Renal cortex interstitium (tissue), 15 donors: ENCODE measurements at places on chromosomes 11 and 22. TPM values are rescaled to one million over a fixed set of nuclear protein-coding genes. Genes with fewer than 3 reads are reported as not detected.

GRCh38 chr11:1693327-1694063 is 3.5 kb upstream of the KRTAP5-6 start:
- peak; percentile 76 for DNase-seq

DNA sequence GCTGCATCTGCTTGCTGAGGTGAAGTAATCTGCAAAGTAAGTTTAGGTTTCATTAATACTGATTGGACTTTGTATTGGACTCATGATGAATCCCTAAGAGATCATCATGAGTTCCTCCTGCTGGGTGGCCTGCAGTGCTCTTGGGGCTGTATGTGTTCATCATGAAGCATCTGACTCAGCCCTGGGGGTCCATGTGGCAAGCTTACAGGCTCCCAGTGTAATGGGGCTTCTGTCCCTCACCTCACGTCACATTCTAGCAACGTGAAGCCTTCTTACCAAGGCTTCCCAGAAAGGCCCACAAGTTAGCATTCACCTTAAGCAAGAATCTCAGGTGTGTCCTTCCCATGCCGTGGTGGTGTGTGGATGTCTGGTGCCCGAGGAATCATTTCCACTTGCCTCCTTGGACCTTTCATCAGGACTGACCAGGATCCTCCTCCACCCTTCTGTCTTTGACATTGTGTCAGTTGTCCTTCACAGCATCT is 23.7 kb downstream of the CRKL start:
- DNase-seq = no peak

GRCh38 chr22:36775586-36775963 is 344 bp downstream of the IFT27 start:
- no peak for DNase-seq

GRCh38 chr22:42272431-42272999 is 2.1 kb upstream of the TCF20 start:
- no peak for DNase-seq

- DNase-seq = no peak
Measured at GRCh38 chr11:57903441-57904123, 120.1 kb upstream of the OR9Q1 start.

- DNase-seq = no peak
Measured at GRCh38 chr11:16678466-16679116, 59.9 kb upstream of the C11orf58 start.

DNA sequence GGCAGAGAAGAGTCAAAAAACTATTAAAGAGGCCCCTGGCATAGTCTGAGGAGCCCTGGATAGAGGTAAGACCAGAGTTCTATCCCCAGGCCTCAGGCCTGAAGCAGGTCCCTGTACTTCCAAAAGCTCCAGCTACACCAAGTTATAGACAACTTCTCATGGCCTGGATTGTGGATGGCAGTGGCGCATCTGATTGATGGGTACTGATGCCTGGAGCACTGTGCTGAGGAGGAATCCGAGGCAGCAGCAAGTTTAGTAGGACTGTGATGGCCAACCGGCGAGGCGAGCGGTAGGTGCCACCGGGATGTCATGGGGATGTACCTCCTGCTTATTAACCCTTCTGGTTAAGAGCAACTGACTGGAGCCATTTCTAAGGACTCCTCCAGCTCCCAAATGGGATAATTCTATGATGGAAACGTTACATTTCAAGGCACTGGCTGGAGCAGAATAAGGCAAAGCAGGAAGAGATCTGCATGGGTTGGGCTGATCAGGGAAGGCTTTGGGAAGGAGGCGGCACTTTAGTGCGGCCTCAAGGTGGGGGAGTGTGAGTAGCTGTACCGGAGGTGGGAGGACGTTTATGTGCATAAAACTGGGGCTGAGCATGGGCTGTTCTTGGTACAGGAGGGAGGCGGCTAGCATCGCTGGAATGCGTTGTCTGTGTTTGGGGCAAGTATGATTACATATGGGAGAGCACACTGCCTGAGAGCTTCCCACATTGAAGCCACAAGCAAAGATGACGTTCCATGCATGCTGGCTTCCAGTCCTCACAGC is 24.2 kb upstream of the JAM3 start:
- no peak for DNase-seq

- no peak for DNase-seq
Measured at GRCh38 chr11:111310723-111311122, 12.4 kb downstream of the POU2AF3 start.

DNA sequence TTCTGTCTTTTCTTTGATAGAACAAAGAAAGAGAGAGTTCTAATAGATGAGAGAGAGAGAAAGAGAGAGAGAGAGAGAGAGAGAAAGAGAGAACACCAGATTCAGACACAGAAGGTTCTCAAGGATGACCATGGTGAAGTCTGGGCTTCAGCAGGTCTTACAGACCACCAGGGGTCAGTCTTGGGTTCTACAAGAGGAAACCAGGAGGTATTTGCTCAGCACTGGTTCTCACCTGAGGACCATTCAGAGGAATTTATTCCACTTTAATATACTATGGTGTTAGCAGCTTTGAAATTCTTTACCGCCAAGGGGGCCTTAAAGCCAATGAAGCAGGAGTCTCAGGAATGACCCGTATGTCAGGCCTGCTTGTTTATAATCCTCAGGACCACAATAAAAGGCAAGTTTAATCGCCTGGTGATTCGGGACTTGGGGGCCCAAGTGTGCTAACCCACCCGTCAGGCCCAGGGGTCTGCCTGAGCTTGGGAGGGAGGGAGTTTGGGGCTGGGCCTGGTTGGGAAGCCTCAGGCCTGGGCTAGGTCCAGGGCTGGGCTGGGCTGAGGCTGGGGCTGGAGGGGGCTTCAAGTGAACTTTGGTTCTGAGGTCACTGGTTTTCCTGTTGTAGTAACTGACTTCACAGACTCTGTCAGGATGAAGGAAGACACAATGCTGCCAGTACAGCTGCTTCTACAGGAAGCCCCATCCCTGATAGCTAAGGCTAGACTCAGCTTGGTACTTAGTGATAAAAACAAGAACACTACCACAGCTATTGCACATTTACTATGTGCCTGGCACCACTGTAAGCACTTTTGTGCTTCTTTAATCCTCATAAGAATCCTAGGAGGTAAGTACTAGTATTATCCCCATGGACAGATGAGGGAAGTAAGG is 179.2 kb upstream of the ZBED5 start:
- peak; percentile 66 for DNase-seq

CNGA4 gene
- polyA plus RNA-seq = 0.24 TPM

- DNase-seq = peak; percentile 100
Measured at GRCh38 chr11:72080326-72081183, at the start of the genes LRRC51 and NUMA1. Gene LRRC51 (plus strand): TSS chr11:72080850. CDS start chr11:72089084, 8,234 bp downstream. Gene NUMA1 (minus strand): TSS chr11:72080542. CDS start chr11:72035943, 44,599 bp downstream.

- DNase-seq = no peak
Measured at GRCh38 chr11:2376751-2377451, at the start of gene CD81. Gene CD81 (plus strand): TSS chr11:2377310. CDS start chr11:2377550, 240 bp downstream.

GLYAT gene
- polyA plus RNA-seq = 168 TPM

GGTLC2 gene
- 0.32 TPM for polyA plus RNA-seq

DNA sequence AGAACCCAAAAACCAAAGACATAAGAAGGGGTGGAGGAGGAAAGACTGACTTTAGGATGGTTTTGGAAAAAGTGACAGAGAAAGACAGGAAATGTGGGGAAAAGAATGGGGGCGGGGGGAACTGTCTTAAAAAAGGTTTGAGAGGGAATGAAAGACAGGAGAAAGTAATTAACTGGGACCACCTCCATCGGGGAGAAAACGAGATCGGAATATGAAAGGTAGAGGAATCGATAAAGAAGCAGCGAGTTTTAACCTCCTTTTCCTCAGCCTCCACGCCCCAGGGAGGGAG is 524 bp downstream of the MTMR2 start:
- no peak for DNase-seq

DNA sequence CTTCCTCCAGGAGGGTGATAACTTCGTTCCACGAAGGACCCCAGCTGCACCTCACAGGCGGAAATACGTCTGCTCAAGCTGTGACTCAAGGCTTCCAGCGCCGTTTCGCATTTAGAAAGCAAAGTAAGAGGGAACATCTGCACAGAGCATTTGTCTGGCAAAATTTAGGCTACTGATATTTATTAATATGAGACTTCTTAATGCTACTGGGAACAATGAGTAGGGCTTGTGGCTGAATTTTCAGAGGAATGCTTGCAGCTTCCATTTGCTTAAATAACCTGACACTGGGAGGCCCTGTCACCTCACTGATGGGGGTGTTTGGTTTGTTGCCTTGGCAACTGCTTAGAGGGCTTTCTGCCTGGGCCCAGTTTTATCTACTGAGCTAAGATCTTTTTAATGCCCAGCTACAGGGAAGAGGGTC is 14.7 kb upstream of the ST14 start:
- DNase-seq = no peak

PACSIN3 gene
- 25.9 TPM for polyA plus RNA-seq

DNA sequence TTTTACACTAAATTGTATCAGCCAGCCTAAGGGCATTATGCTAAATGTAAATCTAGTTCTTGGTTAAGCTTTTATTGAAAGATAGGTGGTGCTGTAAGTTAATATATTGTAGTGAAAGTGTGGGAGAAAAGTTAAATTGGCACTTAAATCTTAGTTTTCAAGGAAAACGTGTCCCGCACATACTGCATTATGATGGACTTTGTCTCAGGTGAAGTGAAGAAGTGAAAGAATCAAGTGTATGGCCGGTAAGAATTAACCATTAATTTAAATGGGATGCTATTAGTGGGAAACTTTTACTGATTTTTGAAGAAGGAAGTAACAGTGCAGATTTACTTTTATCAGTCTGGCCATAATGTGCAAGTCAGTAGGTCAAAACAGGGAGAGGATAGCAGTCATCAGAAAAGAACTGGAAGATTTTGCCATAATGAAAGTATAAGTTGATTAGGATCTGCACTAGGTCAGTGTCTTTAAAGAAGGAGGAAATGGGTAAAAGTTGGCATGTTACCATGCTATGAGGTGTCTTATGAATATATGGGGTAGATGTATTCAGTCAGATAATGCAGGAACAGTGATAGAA is 81.6 kb downstream of the PDHX start:
- no peak for DNase-seq

GRCh38 chr22:37378642-37379058 is 48.6 kb downstream of the ELFN2 start:
- DNase-seq = no peak

DNA sequence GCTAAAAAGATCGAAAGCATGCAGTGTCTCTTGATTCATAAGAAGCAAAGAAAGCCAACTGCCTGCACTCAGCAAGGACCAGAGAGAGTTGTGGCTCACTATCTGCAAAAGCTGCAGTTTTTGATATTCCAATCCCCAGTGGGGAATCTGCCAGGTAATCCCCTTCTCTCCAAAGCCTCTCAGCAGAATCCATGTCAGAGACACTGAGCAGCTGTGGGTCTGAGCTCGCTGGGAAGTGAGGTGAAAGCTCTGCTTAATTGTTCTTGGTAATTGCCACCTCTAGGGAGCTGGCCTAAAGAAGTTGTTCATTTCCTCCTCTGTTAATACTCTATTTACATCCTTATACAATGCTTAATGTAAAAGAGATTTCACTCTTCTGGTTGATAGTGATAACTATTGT is 261.3 kb upstream of the LRRC4C start:
- DNase-seq = no peak

GRCh38 chr22:29011240-29012100 is 50.2 kb downstream of the C22orf31 start:
- DNase-seq = no peak

DNA sequence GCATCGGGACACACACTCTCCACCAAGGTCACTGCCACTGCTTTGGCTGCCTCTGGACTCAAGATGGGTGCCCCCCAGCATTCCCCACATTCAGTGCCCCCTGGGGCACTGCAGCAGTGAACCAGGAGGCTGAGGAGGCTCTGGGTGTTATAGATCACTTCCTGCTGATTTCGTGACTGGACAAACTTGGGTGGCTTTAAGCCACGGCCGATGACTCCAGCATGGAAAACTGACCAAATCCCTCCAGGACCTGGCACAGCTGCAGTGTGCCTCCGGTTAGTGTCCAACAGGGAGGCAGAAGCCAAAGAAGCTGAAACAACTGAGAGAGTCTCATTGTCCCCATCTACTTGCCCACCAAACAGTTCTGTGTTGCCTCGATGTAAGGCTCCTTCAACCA is 1.2 kb upstream of the GANAB start:
- DNase-seq = no peak

- no peak for DNase-seq
Measured at GRCh38 chr11:44573333-44573732, 7.9 kb downstream of the CD82 start.

RSF1 gene
- polyA plus RNA-seq = 70.7 TPM

- DNase-seq = no peak
Measured at GRCh38 chr11:44960200-44960845, 9.6 kb upstream of the TP53I11 start.

HMGXB4 gene
- polyA plus RNA-seq = 26.0 TPM

THY1 gene
- polyA plus RNA-seq = 75.2 TPM

RFPL3 gene
- 0.18 TPM for polyA plus RNA-seq

CLCF1 gene
- polyA plus RNA-seq = 8.0 TPM

GRCh38 chr11:117998664-117999353 is 12.6 kb downstream of the IL10RA start:
- no peak for DNase-seq

DNA sequence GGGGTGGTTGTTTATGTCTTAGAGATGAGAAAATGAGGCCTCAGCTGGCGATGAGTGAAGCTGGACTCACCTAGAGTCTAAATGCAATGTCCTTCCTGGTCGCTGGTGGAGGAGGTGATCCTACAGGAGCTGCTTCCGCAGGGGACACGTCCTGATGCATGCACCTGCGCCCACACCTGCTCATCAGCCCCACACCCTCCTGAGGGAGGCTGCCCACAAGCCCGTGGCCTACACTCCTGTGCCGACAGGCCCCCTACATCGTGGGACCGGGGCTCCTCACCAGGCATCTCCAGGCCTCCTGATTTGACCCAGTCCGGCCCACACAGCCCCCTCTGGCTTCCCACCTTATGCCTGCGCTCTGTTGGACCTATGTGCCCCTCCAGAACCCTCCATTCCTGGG is 857.2 kb downstream of the TBC1D22A start:
- DNase-seq = no peak

CLDN25 gene
- polyA plus RNA-seq = not detected

GRCh38 chr22:17266251-17266971 is 47.2 kb upstream of the ADA2 start:
- no peak for DNase-seq

- DNase-seq = no peak
Measured at GRCh38 chr22:28442711-28443525, 236.7 kb downstream of the TTC28 start.

DNA sequence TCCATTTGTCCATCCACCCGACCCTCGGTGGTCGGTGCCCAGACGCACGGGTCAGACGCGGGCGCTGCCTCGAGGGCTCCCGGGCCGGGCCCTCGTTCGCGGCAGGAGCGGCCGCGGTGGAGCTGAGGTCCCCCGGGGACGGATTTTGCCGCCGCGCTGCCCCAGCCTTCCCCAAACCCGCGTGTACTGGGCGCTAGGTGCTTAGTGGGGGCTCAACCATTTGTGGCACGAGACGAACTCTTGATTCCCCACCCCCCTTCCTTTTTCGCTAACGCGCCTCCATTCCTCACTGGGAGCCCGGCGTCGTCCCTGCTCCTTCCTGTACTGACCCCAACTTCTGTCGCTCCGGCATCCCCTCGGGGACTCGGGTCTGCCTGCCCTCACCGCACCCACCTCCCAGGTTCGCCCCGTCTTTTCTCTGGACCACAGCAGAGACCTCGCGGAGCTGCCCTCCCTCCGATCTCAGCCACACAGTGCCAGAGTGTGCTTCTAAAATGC is 789 bp upstream of the CBX7 start:
- no peak for DNase-seq

RFPL2 gene
- 0.75 TPM for polyA plus RNA-seq

KRTAP5-8 gene
- 1.1 TPM for polyA plus RNA-seq
